ENCODE measurements at places on chromosomes 2 and 18.

- no peak for DNase-seq
Measured at GRCh38 chr2:216992056-216992675, 132.3 kb upstream of the TNP1 start.

- no peak for DNase-seq
Measured at GRCh38 chr2:212949786-212950185, 201.6 kb downstream of the IKZF2 start.

- DNase-seq = no peak
Measured at GRCh38 chr18:58054041-58054781, 10.2 kb downstream of the NEDD4L start.

DNA sequence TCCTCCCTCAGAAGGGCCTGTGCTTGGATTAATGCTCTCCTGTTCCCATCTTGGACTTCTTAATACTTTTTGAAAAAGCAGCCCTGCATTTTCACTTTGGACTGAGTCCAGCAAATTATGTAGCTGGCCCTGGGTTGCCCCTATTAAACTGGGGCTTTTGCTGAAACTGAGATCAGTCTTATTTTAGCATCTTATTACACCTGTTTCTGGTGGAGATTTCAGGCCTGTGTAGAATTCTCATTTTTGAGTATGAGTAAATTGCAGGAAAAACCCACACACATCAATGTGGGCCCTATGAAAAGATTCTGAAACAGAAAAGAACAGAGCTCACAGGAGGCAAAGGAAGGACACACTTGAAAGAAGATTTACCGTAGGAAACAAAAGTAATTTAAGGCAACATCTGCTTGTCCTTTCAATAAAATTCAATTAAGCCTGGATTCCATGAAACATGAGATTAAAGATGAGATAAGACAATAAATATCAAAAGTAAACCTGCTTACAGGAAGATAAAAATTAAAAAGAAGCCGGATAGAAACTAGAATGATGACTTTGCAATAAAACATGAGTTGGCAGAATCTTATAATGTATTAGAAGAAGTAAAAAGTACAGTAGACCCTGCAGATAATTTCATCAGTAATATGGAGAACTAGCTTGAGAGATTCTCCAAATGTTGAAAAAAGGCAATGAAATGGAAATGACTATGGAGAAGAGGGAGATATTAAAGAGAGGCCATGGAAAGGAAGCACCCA is 90.7 kb upstream of the GCFC2 start:
- no peak for DNase-seq

DNA sequence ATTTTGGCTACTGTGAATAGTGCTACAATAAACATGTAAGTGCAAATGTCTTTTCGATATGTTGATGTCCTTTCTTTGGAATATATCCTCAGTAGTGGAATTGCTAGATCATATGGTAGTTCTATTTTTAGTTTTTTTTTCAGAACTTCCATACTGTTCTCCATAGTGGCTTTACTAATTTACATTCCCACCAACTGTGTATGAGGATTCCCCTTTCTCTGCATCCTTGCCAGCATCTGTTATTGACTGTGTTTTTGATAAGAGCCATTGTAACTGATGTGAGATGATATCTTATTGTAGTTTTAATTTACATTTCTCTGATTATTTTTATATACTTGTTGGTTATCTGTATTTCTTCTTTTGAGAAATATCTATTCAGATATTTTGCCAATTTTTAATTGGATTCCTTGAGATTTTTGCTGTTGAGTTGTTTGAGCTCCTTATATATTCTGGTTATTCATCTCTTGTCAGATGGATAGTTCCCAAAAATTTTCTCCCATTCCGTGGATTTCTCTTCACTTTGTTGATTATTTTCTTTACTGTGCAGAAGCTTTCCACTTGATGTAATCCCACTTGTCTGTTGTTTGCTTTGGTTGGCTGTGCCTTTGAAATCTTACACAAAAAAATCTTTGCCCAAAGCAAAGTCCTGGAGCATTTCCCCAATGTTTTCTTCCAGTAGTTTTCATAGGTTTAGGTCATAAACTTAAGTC is 532.3 kb downstream of the PID1 start:
- DNase-seq = no peak

DNA sequence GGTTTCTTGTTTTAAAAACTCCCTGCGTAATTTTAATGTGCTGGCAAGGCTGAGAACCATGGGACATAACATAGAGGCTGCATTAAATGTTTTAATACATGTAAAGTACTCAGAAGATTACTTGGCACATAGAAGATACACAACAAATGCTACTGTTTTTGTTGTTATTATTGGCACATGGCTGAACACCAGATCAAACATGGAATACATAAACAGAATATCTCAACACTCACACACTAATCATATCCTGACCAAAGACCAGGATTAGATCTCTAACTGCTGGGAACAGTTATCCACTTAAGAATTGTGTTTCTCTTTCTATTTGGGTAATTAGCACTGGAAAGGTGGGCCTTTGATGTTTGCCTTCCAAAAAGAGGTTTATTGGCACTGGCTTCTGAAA is 69.3 kb downstream of the KCNE4 start:
- DNase-seq = no peak

DNA sequence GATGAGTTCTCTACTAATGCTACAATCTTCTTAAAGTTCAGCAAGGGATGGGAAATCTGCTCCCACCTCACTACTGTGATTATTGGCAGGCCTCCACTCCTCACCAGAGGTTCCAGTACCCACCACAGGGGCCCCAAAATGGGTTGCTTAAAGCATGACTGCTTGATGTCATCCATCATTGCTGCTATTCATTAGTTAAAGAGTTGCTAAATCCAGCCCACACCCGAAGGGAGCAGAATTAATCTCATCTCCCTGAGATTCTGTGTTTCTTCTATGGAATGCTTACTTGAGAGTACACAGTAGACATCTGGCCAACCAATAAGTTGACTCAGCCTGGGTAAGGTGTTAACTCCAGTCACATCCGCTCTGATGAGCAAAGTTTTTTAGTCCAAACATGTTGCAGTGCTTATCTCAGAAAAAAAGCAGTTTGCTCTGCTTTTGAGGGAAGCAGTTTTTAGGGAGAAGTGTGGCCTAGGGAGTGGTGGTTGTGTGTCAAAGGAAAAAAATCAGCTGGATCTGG is 690.2 kb upstream of the POU3F3 start:
- DNase-seq = no peak

DNA sequence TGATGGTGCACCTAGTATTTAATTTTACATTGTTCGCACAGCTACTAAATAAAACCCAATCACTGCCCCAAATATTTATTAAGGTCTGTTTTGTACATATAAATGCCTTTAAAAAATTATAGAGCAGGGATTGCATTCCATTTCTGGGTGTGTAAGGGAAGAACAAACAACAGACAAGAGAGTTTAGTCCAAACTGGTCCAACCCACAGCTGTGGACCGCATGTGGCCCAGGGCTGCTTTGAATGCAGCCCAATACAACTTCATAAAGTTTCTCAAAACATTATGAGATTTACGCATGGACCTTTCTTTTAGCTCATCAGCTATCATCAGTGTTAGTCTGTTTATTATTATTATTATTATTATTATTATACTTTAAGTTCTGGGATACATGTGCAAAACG is 114.8 kb upstream of the LRATD1 start:
- DNase-seq = no peak

DNA sequence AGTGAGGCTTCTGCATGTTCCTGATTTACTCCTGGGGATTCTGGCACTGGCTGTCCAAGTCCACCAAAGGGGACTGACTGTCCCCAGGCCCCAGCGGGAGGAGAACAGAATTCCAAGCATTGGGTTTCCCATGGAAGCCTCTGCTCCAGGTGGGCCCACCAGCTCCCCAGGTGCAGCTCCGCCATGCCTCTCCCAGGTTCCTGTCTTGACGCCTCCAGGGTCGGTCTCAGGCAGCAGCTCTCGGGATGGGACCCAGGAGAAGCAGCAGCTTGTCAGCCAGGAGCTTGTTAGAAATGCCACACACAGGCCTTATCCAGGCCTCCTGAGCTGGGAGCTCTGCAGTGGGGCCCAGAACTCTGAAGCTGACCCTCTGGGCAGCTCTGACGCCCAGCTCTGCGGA is 47.9 kb downstream of the DCDC2C start:
- no peak for DNase-seq

DNA sequence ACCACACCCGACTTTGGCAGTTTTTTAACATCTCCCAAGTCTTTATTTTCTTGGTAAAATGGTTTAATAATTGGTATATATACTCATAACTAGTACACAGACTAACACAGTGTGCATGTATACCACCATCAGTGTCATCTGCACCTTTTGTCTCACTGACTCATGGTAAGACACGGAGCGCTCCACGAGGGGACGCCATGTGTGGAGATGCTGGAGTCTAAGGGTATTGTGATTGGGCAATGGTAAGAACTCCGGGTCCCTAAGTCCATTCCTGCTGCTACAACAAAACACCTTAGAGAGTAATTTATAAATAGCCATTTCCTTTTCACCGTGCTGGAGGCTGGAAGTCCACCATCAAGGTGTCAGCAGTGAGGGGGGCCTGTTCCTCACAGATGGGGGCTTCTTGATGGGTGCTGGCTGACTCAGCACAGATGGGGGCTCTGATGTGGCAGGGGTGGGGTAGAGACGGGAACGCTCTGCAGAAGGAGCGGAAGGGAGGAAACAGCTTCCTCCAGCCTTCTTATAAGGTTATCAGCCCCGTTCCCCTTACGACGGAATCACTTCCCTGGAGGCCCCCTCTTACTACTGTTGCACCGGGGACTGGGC is 42.0 kb upstream of the EDAR start:
- peak; percentile 28 for DNase-seq
